Activated T-cell treated with anti-CD3 and anti-CD28 coated beads, Interleukin-2, amount 50 U/mL, for 72 hours (primary cell): ENCODE measurements at places on chromosomes 7 and 10. TPM values are rescaled to one million over a fixed set of nuclear protein-coding genes. Genes with fewer than 3 reads are reported as not detected.

IFIT1 gene
- total RNA-seq, result 0.79 TPM

CREB5 gene
- total RNA-seq, result 1.9 TPM

PLEKHS1 gene
- total RNA-seq, result not detected

AGR3 gene
- total RNA-seq, result not detected

MYOZ1 gene
- not detected for total RNA-seq

GIMAP8 gene
- total RNA-seq, result 13.1 TPM

PLCE1 gene
- total RNA-seq, result 0.12 TPM

TMEM273 gene
- total RNA-seq, result 22.5 TPM

DNA sequence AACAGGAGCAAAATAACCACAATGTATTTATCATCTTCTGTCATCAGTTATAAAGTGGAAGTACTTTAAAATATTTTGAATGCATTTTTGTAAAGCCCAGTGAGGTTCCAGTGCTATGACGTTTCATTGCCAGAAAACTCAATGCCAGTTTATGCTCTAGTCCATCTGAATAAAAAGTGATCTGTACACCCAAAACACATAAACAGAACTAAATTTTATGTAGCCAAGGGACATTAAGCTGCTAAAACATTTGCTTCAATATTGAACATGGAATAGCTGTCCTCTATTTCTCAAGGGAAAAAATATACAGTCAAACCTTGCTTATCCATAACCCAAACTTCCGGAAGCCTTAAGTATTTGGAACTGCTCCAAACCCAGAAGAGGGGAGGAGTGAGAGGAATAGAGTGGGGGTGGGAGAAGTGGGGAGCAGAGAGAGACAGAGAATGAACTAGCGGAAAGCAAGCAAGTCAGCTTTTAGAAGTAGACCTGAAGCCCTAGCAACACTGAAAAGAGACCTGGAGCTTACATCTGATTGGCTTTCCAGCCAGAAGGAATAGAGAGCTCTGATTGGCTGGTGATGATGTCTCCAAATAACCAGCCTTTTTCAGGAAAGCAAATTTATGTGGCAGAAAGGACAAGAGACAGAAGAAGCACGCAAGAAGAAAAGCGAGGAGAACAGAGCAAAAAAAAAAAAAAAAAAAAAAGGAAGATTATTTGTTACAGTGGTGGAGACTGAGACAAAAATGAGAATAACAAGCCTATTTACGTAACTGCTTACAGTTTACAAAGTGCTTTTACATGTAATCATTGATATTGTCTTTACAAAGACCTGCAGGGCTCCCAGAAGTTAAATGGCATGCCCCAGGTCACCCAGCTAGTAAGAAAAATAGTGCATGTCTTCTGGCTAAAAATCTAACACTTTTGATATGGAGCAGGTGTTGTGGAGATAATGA, 196.0 kb downstream of the RNLS start:
- no peak for DNase-seq
- no peaks in the 10 kb centered on the region for H3K36me3 ChIP-seq
- peaks cover 29% of the 10 kb centered on the region for H3K4me1 ChIP-seq
- no peak overlapping the region for H3K4me3 ChIP-seq

- H3K27me3 ChIP-seq, result peaks cover 16% of the 10 kb centered on the region
- no peak overlapping the region for H3K27ac ChIP-seq
- no peak overlapping the region for H3K4me3 ChIP-seq
- no peaks in the 10 kb centered on the region for H3K4me1 ChIP-seq
- no peak for DNase-seq
- H3K36me3 ChIP-seq, result no peaks in the 10 kb centered on the region
These were observed 194.0 kb upstream of the PLPP4 start for GRCh38 chr10:120262857-120263547.

GRCh38 chr10:690372-691161, 1.1 kb upstream of the DIP2C start:
- H3K27me3 ChIP-seq, result peaks cover 51% of the 10 kb centered on the region
- peaks cover 7% of the 10 kb centered on the region for H3K4me1 ChIP-seq
- H3K27ac ChIP-seq, result no peak overlapping the region
- peak overlapping the region; percentile 75 for H3K4me3 ChIP-seq
- no peaks in the 10 kb centered on the region for H3K36me3 ChIP-seq

- no peak overlapping the region for H3K4me3 ChIP-seq
- H3K27ac ChIP-seq, result peak overlapping the region; percentile 38
- H3K36me3 ChIP-seq, result peaks cover 5% of the 10 kb centered on the region
- DNase-seq, result no peak
- H3K27me3 ChIP-seq, result no peaks in the 10 kb centered on the region
These were observed 26.2 kb downstream of the CUX1 start for GRCh38 chr7:101843293-101844271.

DNA sequence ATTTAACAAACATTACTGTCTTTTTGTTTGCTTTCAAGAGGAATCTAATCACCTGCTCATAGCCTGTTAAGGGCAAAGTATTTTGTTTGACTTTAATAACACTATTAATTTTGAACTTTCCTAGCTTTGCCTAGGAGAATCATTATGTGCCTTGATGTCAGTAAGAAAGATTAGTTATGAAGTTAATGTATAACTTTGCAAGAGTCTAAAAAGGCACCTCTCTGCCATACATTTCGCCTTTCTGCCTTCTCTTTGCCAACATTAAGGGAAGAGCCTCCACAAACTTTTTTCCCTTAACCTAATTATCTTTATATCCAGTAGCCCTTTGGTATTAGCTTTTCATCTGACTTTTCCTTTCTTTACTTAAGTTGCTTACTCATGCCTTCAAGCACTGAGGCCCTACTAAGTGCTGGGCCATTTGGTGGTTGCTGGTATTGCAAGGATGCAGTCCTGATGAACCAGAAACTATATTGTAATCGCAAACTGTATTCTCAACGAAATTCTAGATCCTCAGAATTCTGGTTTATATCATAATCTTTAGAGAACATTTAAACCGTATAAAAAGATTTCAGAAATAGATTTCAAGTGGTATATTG, 108.5 kb downstream of the SND1 start:
- H3K4me1 ChIP-seq, result peaks cover 43% of the 10 kb centered on the region
- no peaks in the 10 kb centered on the region for H3K36me3 ChIP-seq
- no peak for DNase-seq
- no peak overlapping the region for H3K27ac ChIP-seq
- no peak overlapping the region for H3K4me3 ChIP-seq

- no peak overlapping the region for H3K4me3 ChIP-seq
- H3K36me3 ChIP-seq, result no peaks in the 10 kb centered on the region
- H3K27ac ChIP-seq, result no peak overlapping the region
- DNase-seq, result no peak
- H3K4me1 ChIP-seq, result no peaks in the 10 kb centered on the region
These were observed 17.0 kb downstream of the PNLIPRP3 start for GRCh38 chr10:116444527-116445142.

- H3K4me3 ChIP-seq, result no peak overlapping the region
- H3K27me3 ChIP-seq, result no peaks in the 10 kb centered on the region
- no peak overlapping the region for H3K27ac ChIP-seq
- H3K36me3 ChIP-seq, result no peaks in the 10 kb centered on the region
These were observed 669.8 kb upstream of the POT1 start for GRCh38 chr7:125599387-125599786.

DNA sequence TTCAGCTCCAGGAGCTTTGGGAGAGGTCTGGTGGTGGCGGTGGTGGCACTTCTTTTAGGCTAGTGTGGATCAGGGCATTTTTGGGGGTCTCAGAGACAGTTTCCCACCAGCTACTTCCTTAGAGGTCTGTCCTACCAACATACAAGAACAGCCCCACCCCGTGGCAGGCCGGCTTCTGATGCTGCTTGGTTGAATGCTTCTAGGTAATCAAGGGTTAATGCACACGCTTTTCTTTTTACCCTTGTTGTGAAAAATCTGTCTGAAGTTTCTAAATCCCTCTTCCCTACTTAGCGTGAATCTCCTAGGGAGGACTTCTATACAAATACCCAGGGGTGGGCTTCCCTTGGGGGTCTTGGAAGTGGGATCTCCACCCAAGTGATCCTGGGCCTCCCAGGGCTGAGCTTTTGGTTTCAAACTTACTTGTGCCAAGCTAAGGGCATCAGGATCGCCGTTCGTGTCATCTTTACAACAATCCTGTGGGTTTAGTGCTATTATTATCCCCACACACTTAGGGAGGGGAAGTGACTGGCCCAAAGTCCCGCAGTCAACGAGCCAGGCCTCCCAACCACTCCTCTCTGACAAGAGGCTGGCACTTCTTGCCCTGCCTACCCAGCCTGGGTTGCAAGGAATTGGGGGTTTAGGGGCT, 1.7 kb downstream of the SH2B2 start:
- DNase-seq, result no peak
- H3K4me3 ChIP-seq, result peak overlapping the region; percentile 61
- peaks cover 11% of the 10 kb centered on the region for H3K27me3 ChIP-seq
- H3K36me3 ChIP-seq, result no peaks in the 10 kb centered on the region
- no peak overlapping the region for H3K27ac ChIP-seq

GRCh38 chr7:133857376-133858119, 269.6 kb upstream of the LRGUK start:
- no peak for DNase-seq
- no peaks in the 10 kb centered on the region for H3K4me1 ChIP-seq
- peaks cover 1% of the 10 kb centered on the region for H3K36me3 ChIP-seq
- H3K27me3 ChIP-seq, result no peaks in the 10 kb centered on the region
- H3K4me3 ChIP-seq, result no peak overlapping the region

GRCh38 chr10:6665847-6666246, 85.8 kb upstream of the PRKCQ start:
- peaks cover 28% of the 10 kb centered on the region for H3K4me1 ChIP-seq
- H3K27ac ChIP-seq, result no peak overlapping the region
- peak; percentile 58 for DNase-seq
- H3K4me3 ChIP-seq, result peak overlapping the region; percentile 57
- no peaks in the 10 kb centered on the region for H3K36me3 ChIP-seq

DNA sequence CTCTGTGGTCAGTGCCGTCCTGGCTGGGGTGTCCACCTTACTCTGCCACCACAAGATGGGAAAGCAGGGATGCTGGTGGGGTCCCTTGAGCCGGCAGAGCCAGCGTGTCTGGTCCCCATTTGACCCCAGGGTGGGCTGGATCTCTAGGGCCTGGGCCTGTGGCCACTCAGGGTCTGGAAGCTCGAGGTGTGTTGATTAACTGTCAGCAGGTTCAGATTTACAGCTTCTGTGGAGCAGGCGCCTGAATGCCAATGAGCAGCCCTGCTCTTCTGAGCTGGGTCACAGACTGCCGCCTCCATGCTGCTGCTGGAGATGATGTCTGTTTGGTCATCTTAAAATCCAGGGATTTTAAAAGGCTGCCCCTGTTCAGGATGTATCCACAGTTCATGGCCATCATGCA, 11.3 kb upstream of the DPYSL4 start:
- peaks cover 30% of the 10 kb centered on the region for H3K4me1 ChIP-seq
- H3K27ac ChIP-seq, result no peak overlapping the region
- no peak for DNase-seq

DNA sequence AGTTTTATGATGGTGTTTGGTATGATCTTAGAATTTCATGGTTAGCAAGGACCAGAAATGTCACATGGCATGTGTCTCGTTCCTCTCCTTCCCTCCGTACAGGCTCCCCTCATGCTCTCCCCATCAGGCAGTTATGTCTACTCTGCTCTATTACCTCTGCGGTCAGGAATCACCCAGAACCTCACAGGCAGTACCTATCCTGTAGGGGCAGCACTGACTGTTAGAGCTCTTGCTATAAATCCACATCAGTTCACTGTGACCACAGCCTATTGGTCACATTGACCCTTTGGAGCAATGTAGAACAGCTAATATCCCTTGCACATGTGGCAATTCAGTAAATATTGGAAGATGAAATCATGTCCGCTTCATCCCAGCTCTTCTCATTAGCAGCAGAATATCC, 151.8 kb downstream of the WNT2 start:
- H3K27ac ChIP-seq, result no peak overlapping the region

DNA sequence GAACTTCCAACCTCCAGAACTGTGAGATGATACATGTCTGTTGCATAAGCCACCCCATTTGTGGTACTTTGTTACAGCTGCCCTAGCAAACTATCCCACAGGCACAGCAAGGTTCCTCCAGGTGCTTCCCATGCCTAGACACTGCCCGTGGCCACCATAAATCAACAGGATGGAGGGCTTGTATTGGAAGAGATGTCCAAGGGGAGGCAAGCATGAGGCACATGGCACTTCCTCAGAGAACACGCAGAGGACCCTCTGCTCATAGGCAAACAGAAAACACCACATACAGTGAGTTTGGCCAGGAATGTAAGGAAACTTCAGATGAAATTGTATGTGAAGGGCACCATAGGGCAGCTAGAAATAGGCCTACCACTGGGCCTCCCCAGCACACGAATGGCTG, 291.1 kb downstream of the GRID1 start:
- no peak overlapping the region for H3K4me3 ChIP-seq
- H3K36me3 ChIP-seq, result no peaks in the 10 kb centered on the region
- H3K27me3 ChIP-seq, result peaks cover 17% of the 10 kb centered on the region
- DNase-seq, result no peak
- H3K4me1 ChIP-seq, result no peaks in the 10 kb centered on the region

DNA sequence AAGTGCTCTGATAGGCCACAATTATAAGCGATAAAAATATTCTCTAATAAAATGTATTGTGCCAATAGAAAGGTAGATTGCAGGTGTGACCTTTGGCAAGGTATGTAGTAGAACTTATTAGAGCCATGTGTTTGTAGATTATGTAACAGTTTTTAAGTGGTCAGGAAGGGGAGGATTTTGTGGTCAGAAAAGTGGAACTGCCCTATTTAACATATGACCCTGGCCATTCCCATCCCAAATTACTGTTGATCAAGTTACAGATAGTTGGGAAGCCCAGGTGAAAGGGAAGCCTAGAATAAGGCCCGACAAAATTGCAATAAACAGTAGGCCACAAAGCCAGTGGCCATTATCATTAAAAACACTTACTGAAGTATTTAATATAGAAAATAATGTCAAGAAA, 89.2 kb downstream of the SPAG6 start:
- no peaks in the 10 kb centered on the region for H3K36me3 ChIP-seq
- peak overlapping the region; percentile 82 for H3K27ac ChIP-seq
- no peak overlapping the region for H3K4me3 ChIP-seq
- H3K4me1 ChIP-seq, result peaks cover 66% of the 10 kb centered on the region
- no peak for DNase-seq

DNA sequence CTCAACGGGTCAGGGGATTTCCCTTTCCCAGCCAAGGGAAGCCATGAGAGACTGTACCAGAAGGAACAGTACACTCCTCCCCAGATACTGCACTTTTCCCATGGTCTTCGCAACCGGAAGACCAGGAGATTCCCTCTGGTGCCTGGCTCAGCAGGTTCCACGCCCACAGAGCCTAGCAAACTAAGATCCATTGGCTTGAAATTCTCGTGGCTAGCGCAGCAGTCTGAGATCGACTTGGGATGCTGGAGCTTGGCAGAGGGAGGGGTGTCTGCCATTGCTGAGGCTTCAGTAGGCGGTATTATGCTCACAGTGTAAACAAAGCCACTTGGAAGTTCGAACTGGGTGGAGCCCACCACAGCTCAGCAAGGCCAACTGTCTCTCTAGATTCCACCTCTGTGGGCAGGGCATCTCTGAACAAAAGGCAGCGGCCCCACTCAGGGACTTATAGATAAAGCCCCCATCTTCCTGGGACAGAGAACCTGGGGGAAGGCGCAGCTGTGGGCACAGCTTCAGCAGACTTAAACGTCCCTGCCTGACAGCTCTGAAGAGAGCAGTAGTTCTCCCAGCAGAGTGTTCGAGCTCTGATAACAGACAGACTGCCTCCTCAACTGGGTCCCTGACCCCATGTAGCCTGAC, 29.6 kb downstream of the SLC16A12 start:
- H3K36me3 ChIP-seq, result no peaks in the 10 kb centered on the region

- no peak overlapping the region for H3K4me3 ChIP-seq
- H3K27me3 ChIP-seq, result no peaks in the 10 kb centered on the region
- no peak overlapping the region for H3K27ac ChIP-seq
These were observed 42.3 kb upstream of the FOXI2 start for GRCh38 chr10:127694580-127695193.

- H3K27me3 ChIP-seq, result no peaks in the 10 kb centered on the region
- peak overlapping the region; percentile 81 for H3K27ac ChIP-seq
- H3K36me3 ChIP-seq, result peaks cover 40% of the 10 kb centered on the region
- H3K4me3 ChIP-seq, result peak overlapping the region; percentile 88
These were observed 3.8 kb downstream of the CDK6 start for GRCh38 chr7:92832534-92833023.
